ENCODE measurements at places on chromosomes 13 and 19.

DNA sequence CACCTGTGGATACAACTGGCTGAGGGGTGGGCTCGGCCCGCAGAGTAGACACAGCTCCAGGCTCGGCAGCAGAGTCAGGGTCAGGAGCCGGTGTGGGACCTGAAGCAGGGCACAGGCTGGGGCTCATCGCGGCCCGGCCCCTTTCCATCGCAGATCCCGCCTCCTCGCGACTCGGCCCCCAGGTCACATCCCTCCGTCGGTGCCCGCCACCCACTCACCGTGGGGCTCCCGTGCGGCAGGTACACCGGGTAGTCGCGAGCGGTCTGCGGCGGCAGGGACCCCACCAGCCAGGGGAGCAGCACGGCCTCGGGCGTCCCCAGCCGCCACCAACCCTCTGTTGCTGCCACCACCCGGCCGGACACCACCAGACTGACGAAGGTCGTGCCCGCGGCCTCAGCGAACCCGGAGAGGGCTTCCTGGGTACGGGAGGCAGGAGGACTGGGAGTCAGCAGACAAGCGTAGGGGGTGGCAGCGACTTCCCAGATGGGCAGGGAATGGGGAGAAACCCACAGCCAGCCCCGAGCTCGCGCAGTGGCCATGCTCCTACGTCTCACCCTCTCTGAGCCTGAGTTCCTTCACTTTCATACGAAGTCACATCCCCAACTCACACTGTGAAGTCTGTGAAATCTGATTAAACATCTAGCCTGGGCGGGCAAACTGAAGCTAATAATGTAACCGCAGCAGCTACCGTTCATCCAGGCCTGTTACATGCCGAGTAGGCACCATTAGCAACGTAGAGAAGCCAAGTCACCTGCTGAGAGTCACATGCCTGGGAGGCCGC is 3.7 kb downstream of the FUZ start:
- ATAC-seq: peak; percentile 34

GRCh38 chr19:19053508-19054314 is 10.1 kb upstream of the SLC25A42 start:
- peak; percentile 55 for ATAC-seq

DNA sequence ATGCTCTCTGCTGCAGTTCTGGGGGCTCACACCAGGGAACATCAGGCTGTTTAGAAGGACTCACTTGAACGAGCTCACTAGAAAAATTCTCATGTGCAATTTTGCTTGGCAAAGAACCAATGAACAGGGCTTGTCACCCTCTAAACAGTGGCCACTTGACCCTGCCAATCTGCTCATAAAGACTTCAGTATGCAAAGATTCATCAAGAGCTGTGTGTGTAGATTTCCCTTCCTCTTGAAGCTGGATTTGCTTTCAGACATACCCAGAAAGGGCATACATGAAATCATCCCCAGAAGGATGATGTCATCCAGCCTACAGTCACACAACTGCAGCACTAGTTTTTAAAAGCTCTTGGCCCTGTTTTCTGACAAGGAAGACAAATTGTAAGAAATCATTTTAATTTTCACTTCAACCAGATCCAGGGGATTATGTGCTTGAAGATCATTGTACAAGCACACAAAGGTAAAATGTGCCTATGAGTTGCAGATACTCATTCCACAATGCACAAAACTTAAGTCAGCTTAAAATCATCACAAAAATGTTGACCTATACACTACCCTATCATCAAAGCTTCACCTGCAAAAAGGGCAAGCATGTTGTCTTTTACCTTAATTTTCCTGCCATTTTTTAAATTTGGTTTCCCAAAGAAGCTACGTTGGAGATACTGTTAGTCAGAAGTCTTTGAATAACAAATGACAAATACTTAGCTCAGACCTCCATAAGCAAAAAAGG is 5.2 kb upstream of the STK24 start:
- peak; percentile 61 for ATAC-seq

DNA sequence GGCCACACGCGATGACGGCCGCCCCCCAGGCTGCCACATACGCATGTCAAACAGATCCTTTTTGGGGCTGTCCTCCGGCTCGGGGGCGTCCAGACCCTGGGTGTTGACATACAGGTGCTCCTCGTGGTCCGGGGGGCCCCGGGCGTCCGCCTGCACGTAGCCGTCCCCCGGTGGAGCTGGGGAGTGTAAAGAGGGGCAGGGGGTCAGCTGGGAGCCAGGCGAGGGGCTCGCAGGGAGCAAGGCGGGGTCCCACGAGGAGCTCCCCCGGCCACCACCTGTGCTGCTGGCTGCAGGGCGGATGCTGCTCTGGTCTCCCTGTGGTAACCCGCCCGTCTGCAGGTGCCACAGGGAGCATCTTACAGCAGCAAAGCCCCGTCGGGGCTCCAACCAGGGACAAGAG is 16.1 kb upstream of the C2CD4C start:
- no peak for ATAC-seq

- no peak for ATAC-seq
These were observed 120.1 kb downstream of the RGCC start for GRCh38 chr13:41577436-41577835.

Measured in motor neuron (in vitro differentiated cells).